ENCODE measurements at places on chromosomes 7 and 10.
A peak's percentile ranks its signal among the peaks of the same experiment; 100 is the strongest.

DNA sequence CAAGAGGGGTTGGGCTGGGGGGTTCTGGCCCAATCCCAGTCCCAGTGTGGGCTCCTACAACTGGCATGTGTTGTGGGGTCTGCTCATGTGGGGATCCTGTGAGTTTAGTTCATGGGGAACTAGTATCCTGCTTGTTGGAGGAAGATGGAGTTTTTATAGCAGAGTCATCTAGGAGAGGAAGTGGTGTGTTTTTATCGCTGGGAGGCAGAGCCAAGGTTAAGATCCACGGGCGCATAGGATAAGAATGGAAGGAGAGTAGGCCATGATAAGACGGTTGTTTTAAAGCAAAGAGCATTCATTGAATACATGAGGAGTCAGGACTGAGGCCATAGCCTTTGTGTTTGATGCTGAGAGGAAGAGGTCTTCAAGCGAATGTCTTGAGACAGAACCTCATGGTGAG is 211.6 kb upstream of the COBL start:
- no peak for DNase-seq

- no peak for DNase-seq
Measured at GRCh38 chr7:25537662-25538375, 309.5 kb upstream of the NPVF start.

DNA sequence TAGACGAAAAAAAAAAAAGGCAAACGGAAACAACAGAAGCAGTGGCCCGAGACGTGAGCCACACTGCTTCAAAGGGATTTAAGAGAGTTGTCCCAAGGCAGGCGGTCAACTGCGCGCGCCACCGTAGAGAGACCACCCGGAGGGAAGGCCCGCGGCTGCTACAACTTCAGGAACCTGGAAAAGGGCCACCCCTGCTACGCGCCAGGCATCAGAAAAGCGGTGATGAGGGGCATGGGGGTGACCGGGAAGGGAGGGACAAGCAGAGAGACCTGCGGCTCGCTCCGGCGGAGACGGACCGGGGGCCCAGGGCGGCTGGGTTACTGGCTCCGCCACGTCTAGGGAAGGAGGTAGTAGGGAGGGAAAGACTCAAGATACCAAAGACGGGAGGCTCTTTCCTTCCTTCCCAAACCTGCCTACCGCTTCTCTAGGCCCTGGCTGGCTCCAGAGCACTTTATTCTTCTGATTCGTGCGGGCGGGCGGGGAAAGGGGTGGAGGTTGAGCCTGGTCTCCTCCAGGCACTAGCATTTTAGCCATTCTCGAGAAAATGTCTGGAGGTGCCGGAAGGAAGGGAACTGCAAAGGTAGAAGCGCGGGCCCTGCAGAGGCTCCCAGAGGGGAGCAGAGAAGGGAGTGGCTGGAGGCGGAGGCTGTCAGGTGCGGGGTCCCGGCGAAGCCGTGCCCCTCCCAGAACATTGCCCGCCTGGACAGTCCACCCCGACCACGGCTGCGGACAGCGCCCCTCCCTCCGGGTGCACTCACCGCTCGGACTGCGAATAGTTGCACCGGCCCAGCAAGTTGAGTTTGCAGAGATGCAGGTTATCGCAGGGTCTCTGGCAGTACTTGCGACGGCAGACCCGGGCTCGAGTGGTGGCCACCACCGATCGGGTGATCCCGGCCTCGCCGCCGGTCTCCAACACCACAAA is 993 bp downstream of the ZC3HAV1 start:
- DNase-seq: no peak

DNA sequence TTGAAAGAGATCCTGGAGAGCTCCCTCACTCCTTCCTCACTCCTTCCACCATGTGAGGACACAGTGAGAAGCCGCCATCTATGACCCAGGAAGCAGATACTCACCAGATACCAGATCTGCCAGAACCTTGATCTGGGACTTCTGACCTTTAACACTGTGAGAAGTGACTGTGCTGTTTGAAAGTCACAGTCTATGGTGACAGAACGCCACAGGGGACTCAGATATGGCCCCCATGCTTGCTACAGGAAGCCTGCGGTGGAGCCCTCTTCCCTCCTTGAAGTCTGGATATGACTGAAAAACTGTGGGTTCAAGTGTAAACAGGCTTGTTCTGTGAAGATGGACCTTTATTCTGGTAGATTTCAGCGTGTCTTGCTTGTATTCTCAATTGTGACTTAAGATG is 297.8 kb downstream of the KLF6 start:
- DNase-seq: no peak

GRCh38 chr10:13690281-13690825 is 103.6 kb downstream of the PRPF18 start:
- no peak for DNase-seq

DNA sequence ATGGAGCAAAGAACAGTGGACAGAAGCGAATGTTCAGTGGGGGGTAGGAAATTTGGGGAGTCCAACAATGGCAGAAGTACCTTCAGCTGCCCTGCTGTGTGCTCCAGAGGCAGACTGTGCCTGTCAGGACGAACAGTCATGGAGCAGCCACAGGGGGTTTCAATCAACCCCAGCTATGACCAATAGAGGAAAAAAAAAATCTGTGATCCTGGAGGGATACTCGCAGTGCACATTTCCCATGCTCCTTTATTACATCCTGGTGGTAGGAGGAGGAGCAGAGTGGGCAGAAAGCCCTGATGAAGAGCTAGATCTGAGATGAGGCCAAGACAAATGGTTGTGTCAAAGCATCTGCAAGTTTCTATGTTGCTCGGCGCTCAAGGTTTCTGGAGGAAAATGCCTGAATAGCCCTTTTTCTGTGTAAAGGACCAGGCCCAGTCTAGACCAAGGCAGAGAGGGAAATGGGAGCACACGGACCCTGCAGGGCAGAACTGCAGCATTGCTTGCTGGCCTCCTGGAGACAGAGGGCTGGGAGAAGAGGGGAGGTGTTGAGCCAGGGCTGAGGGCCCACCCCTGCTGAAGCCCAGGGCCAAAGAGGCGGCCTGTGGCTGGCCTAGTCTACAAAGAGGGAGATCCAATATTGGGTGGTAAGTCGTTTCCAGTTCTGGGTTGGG is 201.5 kb downstream of the GRID1 start:
- DNase-seq: no peak

DNA sequence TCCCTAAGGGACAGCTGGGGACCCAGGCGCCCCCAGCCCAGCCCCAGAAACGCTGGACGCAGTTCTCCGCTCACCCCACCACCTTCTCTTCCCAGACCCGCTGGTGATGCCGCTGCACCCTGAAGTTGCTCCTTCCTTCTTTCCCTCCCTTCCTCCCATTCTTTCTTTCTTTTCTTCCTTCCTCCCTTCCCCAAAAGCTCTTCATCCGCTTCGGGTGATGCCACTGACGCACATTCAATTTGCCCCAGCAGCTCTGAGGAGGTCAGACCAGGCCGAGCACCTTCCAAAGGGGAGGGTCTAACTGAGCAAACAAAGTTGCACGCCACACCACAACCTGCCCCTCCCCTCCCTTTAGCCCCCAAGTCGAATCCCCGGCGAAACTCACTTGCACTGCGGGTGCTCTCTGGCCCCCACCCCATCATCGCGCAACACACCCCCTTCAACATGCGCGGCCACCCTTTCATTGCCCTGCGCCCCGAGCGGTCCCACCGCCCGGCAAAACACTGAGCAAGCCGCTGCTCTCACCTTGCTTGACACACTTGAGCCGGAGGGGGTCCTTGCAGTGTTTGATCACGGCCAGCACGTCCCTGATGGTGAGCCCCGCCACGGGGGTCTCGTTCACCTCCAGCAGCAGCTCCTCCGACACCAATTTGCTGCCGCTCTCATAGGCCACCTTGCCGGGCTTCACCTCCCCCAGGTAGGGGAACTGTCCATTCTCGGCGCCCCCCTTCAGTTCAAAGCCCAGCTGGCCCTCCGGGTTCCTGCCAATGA is 787 bp downstream of the MAGI2 start:
- no peak for DNase-seq

- no peak for DNase-seq
Measured at GRCh38 chr7:78968951-78969350, 484.5 kb downstream of the MAGI2 start.

GRCh38 chr10:47458466-47459154 is 25.3 kb downstream of the ANXA8 start:
- DNase-seq: no peak

DNA sequence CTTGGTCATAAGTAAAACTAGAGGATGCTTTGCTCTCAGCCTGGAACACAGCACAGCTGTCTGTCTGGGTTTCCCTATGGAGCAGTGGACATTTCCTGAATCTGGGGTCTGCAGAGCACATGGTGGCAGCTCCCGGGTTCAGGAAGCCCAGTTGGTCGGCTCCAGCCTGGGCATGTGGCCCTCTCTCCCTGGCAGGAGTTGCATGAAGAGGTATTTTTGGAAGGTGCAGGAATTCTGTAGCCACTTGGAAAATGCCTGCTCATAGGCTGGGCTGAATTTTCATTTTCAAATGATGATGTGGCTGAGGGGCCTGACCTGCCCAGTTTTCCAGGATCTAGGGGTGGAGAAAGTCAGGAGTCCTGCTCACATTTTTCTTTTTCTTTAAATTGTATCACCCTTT is 6.7 kb upstream of the TPST1 start:
- DNase-seq: no peak

DNA sequence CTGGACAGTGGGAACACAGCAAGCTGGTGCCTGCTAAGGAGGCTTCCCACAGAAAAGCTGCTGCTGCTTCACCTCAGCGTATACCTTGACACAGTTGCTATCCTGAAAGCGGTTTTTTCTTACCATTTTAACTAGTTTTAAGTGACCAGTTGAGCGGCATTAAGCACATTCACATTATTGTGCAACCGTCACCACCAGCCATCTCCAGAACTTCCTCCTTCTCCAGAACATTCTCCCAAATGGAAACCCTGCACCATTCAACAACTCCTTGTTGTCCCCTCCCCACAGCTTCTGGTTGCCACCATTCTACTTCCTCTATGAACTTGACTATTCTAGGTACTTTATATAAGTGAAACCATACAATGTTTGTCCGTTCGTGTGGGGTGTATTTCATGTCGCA is 169.9 kb downstream of the SNX10 start:
- DNase-seq: no peak

DNA sequence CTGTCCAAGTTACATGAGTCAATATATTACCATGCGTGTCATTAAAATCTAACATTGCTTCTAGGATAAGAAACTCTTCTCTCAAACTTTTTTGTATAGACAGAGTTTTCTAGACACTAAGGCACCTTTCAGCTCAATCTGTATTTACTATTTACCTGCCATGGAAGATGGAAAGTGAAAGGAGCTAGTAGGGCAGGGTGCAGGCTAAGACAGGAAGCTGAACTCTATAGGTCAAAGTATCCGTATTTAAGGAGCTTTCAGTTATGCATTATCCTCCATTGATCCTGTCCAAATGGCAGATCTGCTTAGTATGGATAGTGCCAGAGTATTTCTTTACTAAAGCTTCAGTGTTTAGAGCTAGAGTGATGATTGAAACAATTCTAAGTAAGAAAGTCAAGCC is 612.8 kb downstream of the IPMK start:
- no peak for DNase-seq

- no peak for DNase-seq
Measured at GRCh38 chr10:132940791-132941465, 1.4 kb downstream of the CFAP46 start.

- peak; percentile 71 for DNase-seq
Measured at GRCh38 chr10:71771821-71772617, 1.3 kb downstream of the VSIR start.

- no peak for DNase-seq
Measured at GRCh38 chr10:88545359-88545758, 37.8 kb downstream of the RNLS start.

DNA sequence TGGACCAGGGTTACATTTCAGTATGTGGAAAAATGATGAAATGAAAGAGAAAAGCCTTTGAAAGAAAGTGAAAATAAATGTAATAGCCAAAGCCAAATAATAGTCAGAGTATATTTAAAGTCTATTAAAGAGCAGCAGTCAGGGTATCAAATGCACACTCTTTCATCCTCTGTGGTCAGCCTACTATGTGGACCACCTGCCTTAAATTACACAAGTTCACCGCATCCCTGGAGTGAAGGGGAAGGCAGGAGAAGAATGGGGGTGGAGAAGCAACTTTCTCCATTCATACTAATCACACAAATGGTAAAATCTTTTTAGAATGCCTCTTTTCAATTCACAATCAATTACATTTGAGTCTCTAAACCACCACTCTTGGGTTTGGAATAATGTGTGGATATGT is 16.0 kb downstream of the TWIST1 start:
- no peak for DNase-seq

DNA sequence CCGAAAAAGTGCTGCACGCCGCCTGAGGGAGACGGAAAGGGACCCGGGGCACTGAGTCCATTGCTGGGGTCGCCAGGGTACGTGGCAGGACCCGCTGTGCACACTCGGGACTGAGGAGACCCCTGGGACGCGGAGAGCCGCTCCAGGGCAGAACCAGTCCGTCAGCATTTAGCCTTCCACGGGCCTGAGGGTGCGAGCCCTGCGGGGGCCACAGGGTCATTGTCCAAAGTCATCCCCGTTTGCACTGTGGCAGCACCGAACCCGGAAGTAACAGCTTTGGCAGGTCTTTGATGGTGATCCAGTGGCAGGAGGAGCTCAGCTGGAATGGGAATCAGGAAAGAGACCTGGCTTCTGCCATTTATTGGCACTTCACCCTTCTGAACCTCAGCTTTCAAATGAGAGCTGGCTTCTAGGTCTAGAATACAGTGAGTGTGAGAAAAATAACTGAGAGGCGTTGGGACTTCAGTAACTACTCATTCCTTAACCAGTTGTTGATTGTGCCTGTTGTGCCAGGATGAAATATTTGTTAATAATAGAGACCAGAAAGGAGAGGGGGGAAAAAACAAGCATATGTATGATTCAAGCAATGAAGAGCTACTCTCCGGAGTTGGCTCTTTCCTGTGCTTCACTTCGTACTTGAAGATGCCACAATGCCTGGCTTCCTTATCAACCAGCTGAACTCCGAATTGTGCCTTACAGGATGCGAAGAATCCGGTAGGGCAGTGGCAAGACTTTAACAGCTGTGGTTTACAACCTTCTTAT is 811 bp upstream of the ARHGAP12 start:
- peak; percentile 16 for DNase-seq

DNA sequence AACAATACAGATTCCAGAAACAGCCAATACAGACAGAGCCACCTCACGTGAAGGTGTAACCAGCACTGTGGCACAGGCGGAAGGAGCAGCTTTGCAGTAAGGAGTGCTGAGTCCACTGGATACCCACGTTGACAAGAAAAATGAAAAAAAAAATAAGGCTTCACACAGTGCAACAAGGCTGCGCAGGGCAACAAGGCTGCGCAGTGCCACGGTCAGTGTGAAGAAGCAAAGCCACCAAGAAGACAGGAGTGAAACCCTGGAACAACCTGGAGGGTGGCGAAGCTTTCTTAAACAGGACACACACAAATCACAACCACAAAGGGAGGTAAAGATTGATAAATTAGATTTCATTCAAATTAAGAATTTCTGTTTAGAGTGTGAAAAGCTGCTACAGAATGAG is 204.0 kb downstream of the MAD1L1 start:
- DNase-seq: no peak

GRCh38 chr10:48506147-48506917 is 98.5 kb downstream of the ARHGAP22 start:
- no peak for DNase-seq

GRCh38 chr10:125538947-125539731 is 143.8 kb downstream of the TEX36 start:
- DNase-seq: no peak

- DNase-seq: no peak
Measured at GRCh38 chr7:77823787-77824186, 25.2 kb downstream of the PHTF2 start.

Measured in activated CD4-positive, alpha-beta T cell treated with anti-CD3 and anti-CD28 coated beads for 4 hours (primary cell).